ENCODE measurements at places on chromosomes 11 and 22. TPM values are rescaled to one million over a fixed set of nuclear protein-coding genes. Genes with fewer than 3 reads are reported as not detected.

- no peak overlapping the region for H3K27ac ChIP-seq
- no peak overlapping the region for H3K4me3 ChIP-seq
- H3K36me3 ChIP-seq, result no peaks in the 10 kb centered on the region
These were observed 4.8 kb downstream of the SUN2 start for GRCh38 chr22:38751066-38751421.

HEPACAM gene
- total RNA-seq, result 0.11 TPM

DNA sequence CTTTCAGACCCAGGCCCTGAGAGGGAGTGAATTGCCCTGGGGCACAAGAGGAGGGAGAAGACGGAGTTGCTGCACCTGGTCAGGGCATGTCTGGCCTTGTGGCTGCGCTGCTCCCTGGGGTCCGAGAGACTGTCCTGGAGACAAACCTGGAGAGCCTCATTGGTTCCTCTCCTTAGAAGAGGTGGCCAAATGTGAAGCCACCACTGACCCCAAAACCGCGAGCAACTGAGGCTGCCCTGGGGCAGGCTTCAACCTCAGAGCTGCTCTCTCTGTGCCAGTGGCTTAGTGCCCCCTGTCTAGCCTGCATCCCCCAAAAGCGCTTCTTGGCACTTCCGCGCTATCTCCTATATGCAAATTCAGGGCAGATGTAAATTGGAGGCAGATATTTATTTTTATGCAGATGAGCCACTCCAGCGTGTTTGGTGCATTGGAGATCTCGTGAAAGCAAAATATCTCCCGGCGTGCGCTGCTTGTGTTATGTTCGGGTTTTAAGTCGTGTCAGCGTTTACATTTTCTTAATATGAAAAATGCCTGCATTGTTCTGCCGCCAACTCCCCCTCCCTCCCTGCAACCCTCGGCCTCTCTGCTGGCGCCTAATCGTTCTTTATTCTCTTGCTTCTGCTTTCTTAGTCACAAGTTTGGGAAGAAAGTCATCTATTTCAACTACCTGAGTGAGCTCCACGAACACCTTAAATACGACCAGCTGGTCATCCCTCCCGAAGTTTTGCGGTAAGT is 69.5 kb downstream of the ARHGAP8 start:
- no peaks in the 10 kb centered on the region for H3K27me3 ChIP-seq
- H3K4me3 ChIP-seq, result no peak overlapping the region
- H3K36me3 ChIP-seq, result no peaks in the 10 kb centered on the region
- H3K4me1 ChIP-seq, result no peaks in the 10 kb centered on the region

MOGAT2 gene
- total RNA-seq, result not detected

GAB4 gene
- not detected for total RNA-seq

CCDC81 gene
- total RNA-seq, result not detected

TCN2 gene
- total RNA-seq, result 1.7 TPM

CALCA gene
- not detected for total RNA-seq

DNA sequence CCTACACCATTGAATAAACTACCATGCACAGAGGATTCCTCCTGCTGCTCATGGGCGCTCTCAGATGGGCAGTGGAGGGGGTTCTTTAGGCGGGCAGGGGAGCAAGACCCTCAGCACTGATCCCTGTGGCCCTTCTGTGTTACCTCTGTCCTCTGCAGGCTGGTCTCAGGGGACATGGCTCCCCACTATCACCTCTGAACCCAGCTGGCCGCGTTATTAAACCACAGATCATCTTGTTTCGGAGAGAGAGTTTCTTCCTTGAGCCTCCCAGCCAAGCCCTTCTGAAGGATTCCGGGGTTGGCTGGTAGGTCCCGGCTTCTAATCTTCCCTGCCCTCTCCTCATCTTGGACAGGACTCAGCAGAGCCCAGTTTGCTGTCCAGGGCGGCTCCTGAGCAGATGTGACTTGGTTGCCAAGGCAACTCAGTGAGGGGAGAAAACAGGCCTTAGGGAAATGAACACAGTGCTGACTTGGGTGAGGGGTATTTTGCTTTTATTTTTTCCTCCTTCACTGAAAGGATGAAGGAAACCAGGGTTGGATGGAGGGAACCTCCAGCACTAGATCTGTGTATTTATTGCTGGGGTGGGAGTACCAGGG is 13.3 kb downstream of the APOL3 start:
- H3K36me3 ChIP-seq, result no peaks in the 10 kb centered on the region
- DNase-seq, result no peak
- no peaks in the 10 kb centered on the region for H3K4me1 ChIP-seq
- H3K27me3 ChIP-seq, result no peaks in the 10 kb centered on the region
- H3K4me3 ChIP-seq, result no peak overlapping the region
- H3K27ac ChIP-seq, result no peak overlapping the region

TSSC4 gene
- 98.5 TPM for total RNA-seq

DNA sequence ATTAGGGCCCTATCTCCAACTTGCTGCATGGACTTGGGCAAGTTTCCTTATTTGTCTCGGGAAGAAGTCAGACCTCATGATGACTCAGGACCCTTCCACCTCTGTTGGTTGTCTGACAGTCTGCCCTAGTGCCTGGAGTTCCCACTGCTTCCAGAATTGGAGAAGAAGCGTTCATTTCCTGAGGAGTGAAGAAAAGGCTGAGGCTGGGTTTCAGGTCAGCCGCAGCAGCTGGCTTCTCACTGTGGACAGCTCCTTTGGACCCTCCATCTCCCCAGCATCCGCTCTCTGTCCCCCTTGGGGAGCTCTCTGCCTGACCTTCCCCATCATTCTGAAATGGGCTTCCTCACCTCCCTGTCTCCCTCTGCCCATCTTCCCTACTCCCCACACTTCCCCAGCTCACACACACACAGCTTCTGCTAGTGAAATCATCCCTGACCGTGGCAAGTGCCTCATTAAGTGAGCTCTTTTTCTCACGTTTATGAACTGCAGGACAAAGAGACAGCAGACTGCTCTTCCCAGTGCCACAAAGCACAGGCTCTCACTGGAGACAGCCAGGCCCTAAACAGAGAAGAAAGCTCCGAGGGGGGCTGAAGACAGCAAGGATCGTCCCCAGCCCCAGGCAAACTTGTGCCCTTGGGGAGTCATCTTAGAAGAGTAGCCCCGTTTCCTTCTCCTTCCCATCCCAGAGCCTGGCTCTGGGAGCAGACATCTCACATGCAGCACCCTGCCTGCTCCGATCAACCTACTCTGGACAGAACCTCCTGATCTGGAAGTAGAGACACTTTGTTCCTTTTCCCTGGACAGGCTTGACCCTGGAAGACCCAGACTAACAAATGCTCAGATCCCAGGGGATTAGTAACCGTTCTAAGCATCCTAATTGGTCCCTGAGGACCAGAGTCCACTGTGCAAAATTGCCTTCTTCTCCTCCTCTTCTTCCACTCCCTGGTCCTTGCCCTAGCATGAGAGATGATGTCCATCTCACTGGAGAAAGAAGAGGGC is 157.9 kb downstream of the FEZ1 start:
- peaks cover 79% of the 10 kb centered on the region for H3K27me3 ChIP-seq
- no peaks in the 10 kb centered on the region for H3K36me3 ChIP-seq
- no peak overlapping the region for H3K27ac ChIP-seq
- no peak for DNase-seq

- DNase-seq, result peak; percentile 32
- no peak overlapping the region for H3K27ac ChIP-seq
- no peak overlapping the region for H3K4me3 ChIP-seq
- no peaks in the 10 kb centered on the region for H3K36me3 ChIP-seq
- H3K27me3 ChIP-seq, result no peaks in the 10 kb centered on the region
These were observed 10.0 kb upstream of the MMP1 start for GRCh38 chr11:102807921-102808320.

GRCh38 chr11:18794956-18795355 is 3.4 kb upstream of the PTPN5 start:
- H3K4me1 ChIP-seq, result peaks cover 16% of the 10 kb centered on the region
- no peak for DNase-seq
- H3K27me3 ChIP-seq, result peaks cover 29% of the 10 kb centered on the region
- no peaks in the 10 kb centered on the region for H3K36me3 ChIP-seq
- H3K27ac ChIP-seq, result no peak overlapping the region
- H3K4me3 ChIP-seq, result no peak overlapping the region

DNA sequence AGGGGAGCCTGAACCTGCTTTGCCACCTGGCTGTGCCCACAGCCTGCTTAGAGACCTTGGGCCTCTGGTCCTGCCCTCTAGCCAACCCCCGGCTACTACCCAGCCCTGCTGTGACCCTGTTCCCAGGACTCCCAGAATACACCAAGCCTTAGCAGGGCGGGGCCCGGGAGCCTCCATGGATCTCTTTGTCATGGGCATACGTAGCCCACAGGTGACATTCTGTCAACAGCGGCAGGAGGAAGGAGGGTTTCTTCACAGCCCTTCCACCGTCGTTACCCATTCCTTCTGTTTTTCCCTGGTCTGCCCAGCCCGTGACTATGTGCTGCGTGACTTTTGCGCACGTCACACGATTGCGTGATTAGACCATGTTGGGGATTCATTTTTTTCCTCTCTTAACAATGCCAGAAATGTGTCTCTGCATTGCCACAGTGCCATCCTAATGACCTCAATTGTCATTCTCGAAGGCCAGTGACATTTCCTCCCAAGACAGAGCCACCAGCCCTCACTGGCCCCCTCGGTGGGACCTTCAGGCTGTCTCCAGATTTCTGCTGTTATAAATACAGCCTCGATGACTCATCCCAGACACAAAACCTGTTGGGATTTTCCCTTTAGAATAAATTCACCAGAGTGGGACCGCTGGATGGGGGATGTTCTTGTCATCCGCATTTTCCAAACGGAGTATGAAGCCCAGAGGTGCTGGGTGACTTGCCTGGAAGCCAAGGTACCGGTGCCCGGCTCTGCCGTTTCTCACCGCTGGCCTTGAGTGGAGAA is 9.0 kb downstream of the SYT12 start:
- H3K27ac ChIP-seq, result peak overlapping the region; percentile 12
- no peaks in the 10 kb centered on the region for H3K36me3 ChIP-seq
- no peaks in the 10 kb centered on the region for H3K27me3 ChIP-seq
- peak; percentile 61 for DNase-seq
- no peak overlapping the region for H3K4me3 ChIP-seq

Measured in PC-3 (cell line).